ENCODE measurements at places on chromosomes 12 and 14. TPM values are rescaled to one million over a fixed set of nuclear protein-coding genes. Genes with fewer than 3 reads are reported as not detected.

DNA sequence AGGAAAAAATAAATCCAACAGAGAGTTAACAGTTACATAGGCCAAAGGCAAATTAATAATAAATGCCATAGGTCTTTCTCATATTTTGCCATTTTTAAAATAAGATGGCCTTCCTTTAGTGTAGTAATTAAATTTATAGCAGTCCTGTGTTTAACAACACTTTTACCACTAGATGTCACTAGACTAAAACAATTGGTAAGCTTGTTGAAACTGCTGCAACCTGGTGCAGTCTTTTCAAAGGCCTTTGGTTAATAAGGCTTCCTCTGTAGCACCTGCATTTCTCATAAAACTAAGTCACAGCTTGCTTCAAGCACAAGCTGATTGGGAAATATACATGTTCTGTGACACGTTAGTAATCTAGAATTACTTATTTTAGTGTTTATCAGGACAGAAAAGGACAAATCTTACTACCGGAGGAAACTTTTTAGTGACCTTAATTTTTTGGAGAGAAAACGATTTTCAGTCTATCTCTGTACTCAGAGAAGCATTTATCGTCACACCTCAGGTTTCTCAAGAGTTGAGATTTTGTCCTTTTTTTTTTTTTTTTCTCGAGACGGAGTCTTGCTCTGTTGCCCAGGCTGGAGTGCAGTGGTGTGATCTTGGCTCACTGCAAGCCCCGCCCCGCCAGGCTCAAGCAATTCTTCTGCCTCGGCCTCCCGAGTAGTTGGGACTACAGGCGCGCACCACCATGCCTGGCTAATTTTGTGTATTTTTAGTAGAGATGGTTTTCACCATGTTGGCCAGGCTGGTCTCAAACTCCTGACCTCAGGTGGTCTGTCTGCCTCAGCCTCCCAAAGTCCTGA, 20.0 kb downstream of the BORCS5 start:
- DNase-seq, result peak; percentile 61

The OR4E2 gene
- polyA plus RNA-seq, result 0.09 TPM

The CLEC1B gene
- polyA plus RNA-seq, result 0.80 TPM

DNA sequence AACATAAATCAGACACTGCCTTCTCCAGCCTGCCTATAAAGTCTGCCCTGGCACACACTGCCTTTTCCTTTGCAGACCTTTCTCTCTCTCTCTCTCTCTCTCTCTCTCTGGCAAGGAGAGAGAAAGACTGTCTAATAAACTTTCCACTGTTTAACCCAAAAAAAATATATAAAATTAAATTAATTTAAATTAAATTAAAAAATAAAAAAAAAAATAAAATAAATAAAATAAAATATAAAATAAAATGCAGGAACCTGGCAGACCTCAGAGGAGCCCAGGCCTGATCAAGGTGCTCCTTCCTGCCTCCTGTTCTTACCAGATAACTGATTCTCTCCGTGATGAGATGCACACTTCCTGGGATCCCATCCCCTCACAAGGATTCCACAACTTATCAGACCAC, 103.9 kb upstream of the VASH1 start:
- DNase-seq, result no peak

The OR6C68 gene
- polyA plus RNA-seq, result not detected

DNA sequence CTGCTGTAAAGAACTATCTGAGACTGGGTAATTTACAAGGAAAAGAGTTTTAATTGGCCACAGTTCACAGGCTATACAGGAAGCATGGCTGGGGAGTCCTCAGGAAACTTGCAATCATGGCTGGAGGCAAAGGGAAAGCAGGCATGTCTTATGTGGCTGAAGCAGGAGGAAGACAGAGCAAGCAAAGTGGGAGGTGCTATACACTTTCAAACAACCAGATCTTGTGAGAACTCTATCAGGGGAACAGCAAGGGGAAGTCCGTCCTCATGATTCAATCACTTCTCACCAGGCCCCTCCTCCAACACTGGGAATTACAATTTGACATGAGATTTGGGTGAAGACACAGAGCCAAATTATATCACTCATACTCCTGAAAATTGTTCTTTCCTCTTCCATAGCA, 109.5 kb upstream of the PKP2 start:
- no peak for DNase-seq

All from left renal pelvis (tissue), 4 donors.